Fibroblast of the conjunctiva (primary cell): ENCODE measurements at places on chromosomes 2 and 18.

DNA sequence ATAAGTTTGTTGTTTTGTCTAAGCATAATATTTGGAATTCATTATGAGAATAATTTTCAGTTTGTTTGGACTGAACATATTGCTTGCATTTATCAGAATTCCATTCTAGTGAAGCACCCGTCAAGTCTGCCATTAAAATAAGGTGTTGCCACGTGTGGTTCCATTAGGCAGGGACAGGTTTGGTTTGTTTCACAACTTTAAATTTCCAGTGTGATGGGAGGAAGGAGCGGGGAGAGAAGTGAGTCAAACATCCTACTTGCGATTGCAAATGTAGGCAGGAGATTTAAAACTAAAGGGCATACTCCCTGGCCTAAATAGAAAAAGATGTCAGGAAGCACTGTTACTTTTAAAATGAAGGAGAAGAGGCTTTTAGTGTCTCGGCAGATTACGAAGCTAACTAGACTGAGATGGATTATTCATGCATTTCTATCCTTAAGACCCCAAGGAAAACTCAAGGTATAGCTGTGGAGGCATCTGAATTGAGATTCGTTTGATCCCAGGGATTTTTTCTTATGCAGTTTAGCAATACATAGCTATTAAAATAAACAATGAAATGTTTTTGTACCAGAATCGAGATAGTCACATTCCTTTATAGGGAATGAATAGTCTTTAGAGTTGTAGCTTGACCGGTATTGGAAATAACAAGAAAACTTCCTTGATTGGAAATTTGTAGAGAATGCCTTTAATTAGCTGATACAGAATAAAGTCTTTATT, 19.8 kb downstream of the GRHL1 start:
- DNase-seq = no peak

DNA sequence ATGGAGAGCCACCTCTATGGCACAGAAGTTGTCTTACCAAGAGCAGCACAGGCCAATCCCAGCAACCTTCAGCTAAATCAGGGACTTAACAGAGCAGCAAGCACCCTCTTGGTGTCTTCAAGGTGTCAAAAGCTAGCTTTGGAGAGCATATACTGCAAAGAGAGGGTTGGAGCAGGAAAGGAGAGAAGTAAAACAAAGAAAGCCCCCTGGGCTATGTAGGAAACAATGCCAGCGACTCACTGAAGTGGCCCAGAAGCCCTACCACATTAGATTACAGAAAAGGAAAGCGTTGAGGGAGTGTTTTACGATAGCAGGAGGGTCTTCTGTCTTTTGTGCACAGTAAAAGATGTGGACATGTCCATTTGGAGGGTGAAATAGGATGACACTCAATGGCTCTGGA, 233.4 kb downstream of the MREG start:
- no peak for DNase-seq

- no peak for DNase-seq
Measured at GRCh38 chr2:111162718-111163331, 42.1 kb downstream of the BCL2L11 start.

- DNase-seq = no peak
Measured at GRCh38 chr2:176562359-176563078, 293.3 kb downstream of the MTX2 start.

DNA sequence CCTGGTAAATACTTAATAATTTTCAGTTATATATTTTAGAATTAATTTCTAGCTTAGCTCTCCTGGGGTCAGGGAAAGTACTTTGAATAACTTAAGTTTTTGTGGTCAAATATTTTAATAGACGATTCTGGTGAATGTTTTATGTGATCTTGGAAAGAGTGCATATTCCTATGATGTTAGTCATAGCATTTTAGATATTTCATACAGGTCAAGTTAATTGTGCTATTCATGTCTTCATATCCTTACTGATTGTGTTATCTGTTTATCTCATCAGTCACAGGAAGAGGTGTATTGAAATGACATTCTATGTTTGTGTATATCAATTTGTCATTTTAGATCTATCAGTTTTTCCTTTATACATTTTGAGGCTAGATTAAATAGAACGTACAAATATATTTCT, 576.2 kb downstream of the CPS1 start:
- DNase-seq = no peak

GRCh38 chr2:160576054-160576499, 82.5 kb upstream of the RBMS1 start:
- DNase-seq = peak; percentile 14

- no peak for DNase-seq
Measured at GRCh38 chr18:49875783-49876182, 62.5 kb upstream of the ACAA2 start.

DNA sequence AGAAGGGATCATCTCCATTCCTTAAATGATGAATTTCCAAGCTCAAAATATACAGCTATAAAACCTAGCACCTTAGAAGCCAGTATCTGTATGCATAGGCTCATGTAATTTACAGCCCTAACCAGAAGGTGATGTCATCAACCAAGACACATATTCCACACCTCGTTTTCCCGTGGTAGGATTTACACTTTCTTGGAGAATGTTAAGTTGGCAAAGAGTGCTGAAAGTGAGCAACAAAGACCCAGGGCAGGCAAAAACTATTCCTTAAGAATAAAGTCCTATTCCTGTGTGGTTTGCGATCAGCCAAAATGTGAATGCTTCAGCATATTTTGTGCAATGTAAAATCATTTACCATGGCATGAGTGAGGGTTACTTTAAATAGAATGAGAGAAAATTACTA, 247.1 kb downstream of the OSR1 start:
- no peak for DNase-seq

- DNase-seq = no peak
Measured at GRCh38 chr2:136219963-136220362, 102.0 kb upstream of the CXCR4 start.

- DNase-seq = no peak
Measured at GRCh38 chr2:160408959-160409291, 84.7 kb downstream of the RBMS1 start.

- DNase-seq = no peak
Measured at GRCh38 chr2:1891971-1892486, 147.7 kb upstream of the PXDN start.

DNA sequence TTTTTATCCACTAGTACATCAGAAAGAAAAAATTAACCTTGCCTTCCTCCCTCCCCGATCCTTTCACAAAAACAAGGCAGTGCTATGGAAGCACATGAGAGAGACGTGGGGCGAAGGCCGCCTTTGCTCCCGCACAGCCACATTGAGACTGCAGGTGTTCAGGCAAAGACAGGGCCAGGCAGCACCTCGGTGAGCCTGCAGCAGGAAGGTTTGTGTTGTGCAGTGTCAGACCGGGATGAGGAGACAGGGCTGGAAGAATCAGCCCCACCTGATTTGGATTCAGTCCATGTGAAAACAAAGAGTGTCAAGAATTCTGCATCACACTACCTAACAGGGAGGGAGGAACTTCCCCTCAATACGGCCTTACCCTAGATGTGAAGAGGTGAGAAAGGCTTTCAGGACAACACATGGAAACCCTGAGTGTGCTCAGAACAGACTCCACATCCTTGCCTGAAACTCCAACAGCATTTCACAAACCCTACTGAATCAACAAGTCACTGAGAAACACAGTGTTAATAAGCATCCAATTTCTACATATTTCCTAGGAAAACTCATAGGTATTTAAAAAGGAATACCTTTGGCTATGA, 59.6 kb downstream of the HDAC4 start:
- DNase-seq = no peak

DNA sequence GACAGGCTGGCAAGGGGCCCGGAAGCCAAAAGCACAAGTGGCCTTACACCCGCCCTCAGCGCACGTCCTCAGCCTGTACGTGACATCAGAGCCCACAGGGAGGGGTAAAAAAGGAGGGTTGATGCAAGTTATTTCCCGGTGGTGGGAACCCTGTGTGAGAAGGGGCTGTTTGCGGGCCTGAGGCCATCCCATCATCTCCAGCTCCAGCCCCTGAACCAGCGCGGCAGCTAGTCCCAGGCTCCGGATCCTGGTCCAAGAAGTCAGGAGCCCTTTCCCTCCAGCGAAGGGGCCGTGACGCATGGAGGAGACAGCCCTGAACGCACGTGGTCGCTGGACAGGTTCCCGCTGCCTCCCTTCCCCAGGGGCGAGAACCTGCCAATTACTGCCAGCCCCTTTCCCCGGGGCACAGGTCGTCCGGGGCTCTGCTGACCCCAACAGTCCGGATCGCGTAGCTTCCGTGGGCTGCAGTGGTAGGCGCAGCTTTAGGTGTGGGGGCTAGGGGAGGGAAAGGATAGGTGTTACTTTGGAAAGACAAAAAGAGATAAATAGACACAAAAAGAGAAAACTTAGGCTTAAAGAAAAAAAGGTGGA, 1.3 kb upstream of the LRP2 start:
- DNase-seq = no peak

DNA sequence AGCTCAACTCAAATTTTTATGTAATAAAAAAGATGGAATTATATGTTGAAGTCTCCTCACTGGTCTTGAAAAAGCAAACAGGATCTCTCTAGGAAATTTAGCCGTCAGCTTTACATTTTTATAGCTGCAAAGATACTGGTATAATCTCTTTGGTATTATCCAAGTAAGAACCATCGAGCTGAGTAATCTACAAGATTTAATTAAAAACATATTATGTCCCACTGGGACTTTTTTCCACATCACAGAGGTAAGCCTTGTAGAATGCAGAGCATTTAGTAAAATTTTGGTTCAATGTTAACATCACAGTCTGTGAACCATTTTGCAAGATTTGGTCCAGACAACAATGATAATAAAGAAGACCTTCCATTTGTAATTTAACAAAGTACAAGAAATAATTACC, 162.6 kb upstream of the SLC39A10 start:
- DNase-seq = no peak

DNA sequence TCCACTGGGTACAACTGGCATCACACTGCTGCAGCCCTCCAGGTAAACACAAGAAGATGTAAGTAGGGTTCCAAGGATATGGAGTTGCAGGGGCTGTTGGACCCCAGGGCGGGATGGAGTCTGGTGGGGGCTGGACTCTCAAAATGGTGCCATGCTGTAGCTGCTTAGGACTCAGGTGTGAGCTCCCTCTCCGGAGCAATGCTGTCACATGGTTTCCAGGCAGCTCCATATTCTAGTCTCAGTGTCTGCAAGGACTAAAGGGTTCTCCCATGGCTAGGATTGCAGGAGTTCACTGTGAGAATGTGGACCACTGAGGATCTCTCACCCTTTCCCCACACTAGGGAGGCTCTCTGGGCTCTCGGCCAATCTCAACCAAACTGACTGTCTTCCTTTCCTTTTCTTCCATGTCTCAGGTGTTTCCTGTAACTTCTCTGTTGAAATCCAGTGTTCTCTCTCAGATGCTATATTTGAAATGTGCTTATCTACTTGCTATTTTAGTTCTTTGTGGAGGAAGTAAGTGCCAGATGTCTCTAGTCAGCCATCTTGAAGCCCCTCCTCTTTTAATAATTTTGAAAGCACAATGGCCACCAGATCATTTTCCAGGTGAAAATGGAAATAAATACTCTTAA, 57.6 kb downstream of the CCNT2 start:
- DNase-seq = no peak

DNA sequence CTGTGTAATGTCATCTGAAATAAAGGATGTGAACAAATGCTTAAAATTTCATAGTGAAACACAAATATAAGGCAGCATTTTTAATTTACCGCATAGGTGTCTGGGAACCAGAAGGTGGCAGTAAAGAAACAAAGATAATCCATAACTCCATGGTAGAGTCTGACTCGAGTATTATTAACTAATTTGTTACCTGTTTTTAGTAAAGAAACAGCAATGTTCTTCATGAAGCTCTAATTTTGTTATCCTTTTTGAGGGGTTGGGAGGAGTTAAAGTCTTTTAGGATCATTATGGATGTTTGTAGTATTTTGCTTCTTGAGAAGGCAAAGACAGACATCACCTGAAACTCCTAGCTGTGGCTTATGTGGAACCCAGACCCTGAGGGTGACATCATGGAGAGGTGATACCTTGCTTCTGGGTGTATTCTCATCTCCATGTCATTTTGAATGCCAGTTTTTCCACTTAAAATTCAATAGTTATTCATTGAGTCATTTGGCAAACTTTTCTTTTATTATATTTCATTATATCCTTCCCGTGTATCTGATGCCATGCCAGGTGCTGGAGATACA, 286.2 kb upstream of the EPAS1 start:
- peak; percentile 53 for DNase-seq

- peak; percentile 3 for DNase-seq
Measured at GRCh38 chr2:44649381-44649780, 287.6 kb downstream of the CAMKMT start.

DNA sequence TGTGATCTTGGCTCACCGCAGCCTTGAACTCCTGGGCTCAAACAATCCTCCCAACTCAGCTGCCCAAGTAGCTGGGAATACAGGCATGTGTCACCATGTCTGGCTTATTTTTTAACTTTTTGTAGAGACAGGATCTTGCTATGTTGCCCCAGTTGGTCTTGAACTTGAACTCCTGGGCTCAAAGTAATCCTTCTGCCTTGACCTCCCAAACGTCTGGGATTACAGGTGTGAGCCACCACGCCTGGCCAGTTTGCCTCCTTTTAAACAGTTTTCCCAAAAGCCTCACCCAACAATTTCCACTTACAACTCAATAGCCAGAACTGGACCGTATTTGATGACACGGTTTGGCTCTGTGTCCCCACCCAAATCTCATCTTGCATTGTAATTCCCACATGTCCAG, 300.9 kb upstream of the STON1 start:
- no peak for DNase-seq

DNA sequence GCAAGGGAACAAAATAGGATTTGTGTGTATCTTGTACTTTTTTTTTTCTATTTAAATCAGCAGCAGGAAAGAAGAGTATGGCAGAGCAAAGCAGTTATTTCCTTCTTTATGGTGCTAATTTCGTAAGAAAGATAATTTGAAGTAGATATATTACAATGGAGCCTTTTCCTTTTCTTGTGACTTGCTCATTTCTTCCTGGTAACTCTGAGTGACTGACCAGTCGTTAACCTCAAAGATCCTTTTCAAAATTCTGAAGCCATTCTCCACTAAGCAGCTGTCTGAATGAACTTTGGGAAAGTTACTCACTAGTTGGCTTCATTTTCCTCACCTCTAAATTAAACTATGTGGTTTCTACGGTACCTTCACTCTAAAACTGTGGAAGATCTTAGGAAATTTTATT, 24.6 kb downstream of the AFTPH start:
- no peak for DNase-seq

DNA sequence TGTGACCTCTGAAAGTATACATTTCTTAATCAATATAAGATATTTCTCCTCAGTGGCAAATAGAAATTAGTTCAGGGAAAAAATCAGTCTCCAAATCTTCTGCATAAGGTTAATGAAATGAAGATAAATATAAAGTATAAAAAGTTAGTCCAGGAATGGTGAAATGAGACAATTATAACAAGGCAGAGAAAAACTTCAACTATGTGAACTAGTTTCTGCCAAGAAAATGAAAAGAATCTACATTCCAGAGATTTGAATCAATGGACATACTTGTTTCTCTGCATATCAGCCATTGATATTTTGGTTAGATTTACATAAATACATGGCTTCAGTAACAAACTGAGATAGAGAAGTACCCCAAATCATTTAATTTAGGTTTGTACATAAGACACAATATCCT, 249.0 kb downstream of the EXOC6B start:
- no peak for DNase-seq
